ENCODE measurements at places on chromosomes 3 and 15.

DNA sequence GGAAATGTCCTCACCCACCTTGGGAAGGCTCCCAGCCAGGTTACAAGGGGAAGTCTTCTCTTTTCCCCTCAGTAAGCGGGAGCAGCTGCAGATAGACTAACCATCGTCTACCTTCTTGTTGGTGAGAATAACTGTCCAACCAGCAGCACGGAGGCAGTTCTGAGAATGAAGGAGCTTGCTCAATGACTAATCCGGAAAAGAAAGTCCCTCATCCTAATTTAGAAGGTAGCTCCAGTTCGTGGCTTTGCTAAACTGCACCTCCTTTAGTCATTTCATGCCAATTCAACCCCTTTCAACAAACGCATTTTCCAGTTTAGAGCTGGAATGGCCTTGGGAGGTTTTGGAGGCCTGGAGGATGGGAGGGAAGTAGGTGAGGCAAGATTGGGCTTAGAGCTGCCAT is 527.4 kb upstream of the PROK2 start:
- DNase-seq = no peak

DNA sequence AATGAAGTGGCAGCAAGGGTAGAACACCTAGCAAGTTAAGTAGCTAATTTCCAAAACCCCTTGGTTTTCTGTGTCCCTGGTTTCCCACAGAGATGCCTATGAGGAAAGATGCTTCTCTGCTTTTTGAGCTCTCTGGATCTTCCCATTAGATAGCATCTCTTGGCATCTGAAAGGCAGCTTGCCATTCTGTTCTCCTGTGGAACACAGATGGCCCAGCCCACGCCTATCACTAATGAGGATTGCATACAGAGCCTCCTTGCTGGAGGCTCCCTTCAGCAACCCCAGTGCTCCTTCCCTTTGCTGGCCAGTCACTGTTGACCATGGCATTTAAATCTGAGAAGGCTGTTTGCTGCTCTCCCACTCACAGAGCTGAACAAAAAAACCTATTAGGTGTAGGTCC is 34.4 kb upstream of the ETV5 start:
- DNase-seq = no peak

GRCh38 chr3:74630602-74631001 is 16.1 kb upstream of the CNTN3 start:
- DNase-seq = no peak

DNA sequence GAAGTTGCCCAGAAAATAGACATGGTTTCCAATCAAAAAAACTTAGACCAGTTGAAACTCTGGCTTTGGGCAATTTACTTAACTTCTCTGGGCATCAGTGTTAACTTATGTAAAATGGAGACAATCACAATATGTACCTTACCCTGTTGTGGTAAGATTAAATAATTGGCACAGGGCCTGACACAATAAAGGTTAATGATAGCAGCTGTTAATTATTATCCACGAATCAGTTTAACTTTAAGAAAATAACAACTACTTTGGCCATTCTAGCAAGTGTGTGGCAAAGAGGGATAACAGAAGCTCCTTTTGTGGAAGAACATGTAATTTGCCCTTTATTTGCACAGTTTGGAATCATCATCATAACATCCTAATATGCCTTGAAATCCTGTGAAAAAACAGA is 787.6 kb downstream of the FHIT start:
- no peak for DNase-seq

DNA sequence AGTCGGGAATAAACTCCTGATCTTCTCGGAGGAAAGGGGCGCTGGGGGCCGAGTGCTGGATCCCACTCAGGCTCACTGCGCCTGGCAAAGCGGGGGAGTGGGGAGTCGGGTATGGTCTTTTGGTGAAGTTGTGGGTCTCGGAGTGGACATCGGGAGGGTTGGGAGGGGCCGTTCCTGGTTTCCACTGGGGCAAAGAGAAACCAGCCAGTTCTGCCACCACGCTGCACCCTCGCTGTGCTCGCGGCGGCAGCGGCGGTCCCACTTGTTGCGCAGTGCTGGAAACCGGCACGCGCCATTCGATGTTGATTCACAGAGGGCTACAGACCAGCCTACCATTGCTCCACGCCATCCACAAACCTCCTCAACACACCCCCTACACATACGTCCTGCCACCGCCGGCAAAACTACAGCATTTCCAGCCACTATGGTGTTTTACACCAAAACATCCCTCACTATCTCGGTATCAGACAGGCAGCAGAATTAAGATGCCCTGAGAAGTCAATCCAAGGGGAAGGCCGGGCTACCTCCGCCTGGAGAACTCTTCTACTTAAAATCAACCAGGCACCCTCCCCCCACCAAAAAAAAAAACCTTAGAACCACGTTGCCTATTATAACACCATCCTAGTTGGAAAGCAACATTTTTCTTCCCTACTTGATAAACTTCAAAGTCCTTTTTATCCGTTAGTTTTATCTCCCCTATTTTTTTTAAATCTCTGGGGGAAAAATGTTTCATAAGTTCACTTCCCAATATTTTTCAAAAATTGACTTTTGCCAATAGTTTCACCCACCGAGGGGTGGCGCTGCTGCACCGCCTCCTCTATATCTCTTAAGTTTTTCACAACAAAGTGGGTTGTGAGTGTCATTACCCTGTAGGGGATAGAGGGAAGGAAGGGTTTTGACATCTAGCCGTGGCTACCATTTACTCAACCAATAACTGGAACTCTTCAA is 3.6 kb downstream of the BCL6 start:
- DNase-seq = peak; percentile 76

GRCh38 chr15:81296673-81297072 is 27.3 kb downstream of the STARD5 start:
- DNase-seq = peak; percentile 84

- DNase-seq = peak; percentile 56
Observed at GRCh38 chr3:150703299-150703755, 393 bp downstream of the ERICH6 start.

Data from CD4-positive, alpha-beta T cell treated with Interleukin-4 for 4 hours (primary cell).